Globus pallidus (tissue), 1 donor: ENCODE measurements at places on chromosomes 7 and 10.

DNA sequence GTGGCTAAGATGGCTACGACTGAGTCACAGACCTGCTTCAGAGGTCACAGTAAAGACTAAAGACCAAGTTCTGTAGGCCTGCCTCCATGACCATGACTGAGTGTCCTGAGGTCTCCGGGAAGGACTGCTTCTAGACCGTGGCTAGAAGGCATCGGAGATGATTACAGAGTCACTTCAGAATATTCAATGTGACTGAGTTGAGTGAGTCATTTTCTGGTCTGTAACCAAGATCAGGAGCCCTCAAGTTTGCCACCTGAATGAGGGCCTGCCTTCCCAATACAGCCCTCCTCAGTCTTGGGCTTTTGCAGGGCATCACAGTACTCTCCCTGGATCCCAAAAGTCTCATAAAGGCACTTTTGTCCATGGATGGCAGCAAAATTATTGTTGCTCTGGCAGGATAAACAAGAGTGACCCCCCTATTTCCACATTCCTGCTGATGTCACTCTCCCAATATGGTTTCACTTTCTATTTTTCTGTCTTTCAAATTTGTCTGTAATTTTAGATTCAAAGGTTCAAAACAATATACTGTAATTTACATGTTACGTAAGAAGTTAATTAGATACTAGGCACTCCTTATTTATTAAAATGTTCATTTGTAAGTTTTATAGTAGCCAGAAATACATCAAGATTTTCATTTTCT lies 47.7 kb upstream of the ZNF92 start:
- DNase-seq, result no peak

DNA sequence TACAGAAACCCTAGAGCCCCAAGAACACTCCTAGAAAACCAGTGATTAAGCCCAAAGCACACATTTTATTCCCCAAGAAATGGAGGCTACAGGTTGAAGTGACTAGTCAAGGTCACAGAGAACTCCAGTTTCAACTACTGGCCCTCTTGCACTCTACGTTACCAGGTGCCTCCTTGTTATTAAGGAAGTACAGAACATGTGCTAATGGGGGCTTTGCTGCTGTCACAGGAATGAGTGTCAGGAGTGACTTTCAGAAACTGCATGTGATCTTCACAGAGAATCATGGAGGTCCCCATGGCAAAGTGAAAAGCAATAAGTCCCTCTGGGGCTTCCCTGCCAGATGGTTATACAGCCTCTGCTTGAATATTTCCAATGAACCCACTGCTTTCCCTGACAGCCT lies 19.3 kb downstream of the JAZF1 start:
- no peak for DNase-seq

GRCh38 chr7:50730446-50731400 lies 52.0 kb downstream of the GRB10 start:
- DNase-seq, result peak; percentile 45

DNA sequence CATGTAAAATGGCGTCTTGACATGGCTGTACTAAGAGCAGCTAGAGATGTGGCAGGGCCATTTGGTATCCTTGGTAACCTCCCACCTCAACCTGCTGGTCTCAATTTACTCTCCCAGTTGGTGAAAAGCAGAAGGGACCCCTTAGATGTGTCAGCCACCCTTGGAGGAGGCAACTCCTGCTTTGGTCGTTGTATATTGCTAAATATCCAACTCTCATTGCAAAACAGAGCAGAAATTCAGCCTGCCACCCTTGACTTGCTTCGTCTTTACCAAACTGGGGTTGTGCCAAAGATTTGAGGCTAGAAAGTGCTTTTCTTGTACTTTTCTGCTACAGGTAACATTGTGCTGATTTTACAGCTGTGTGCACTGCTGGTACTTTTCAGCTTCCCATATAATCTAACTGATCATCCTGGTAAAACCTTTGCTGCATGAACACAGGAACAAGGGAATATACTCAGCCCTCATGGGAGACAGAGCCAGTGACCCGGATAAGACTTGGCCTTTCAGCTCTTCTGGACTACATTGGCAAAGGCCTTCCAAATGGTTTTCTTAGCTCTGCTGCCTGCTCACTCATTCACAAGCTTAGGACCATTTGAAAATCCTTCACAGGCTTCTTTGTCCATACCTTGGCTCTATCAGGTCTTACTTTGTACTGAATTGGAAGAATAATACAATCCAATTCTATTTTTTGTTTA lies 2.2 kb upstream of the VSTM4 start:
- no peak for DNase-seq

- DNase-seq, result no peak
Observed at GRCh38 chr10:113053091-113053490, 103.0 kb downstream of the TCF7L2 start.

- DNase-seq, result no peak
Observed at GRCh38 chr7:40848541-40849221, 713.9 kb downstream of the SUGCT start.

DNA sequence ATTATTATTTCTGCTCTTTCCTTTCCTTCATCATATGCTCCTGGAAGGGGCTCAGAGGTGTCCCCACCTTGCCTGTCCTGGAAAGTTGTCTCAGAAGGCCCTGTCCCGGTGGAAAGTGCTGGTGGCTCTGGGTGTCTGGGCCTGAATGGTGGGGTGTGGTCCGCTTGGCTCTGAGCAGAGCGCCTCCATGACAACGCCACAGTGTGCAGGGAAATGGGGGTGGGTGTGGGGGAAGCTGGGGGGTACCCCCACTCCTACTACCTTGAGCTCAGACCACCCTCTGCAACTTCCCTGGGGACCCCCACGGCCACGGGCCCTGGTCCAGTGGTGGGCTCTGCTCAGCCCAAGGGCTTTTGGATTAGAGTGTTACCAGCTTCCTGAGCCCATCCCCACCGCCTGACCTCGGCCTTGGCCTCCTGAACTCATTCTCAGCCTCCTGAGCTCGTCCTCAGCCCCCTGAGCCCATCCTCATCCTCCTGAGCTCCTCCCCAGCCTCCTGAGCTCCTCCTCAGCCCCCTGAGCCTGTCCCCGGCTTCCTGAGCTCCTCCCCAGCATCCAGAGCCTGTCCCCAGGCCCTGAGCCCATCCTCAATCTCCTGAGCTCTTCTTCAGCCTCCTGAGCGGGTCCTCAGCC lies 106.4 kb upstream of the FAM20C start:
- DNase-seq, result no peak

DNA sequence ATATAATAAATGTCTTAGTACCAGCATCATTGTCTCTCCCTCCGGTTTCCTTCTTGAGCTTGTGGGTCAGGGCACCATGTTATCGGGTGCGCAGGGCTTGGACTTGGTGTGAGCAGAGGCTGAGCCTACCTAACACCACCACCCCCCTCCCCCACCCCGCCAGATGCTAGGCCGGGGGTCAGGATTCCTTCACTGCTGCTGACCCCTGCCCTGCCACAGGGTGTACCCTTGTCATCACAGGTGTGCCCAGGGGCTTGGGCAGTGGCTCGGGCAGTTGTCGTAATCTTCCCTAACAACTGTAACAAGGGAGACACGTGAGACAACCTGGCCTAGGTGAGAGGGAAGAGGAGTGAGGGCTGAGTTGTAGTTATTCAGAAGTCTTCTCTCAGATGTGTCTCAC lies 12.6 kb upstream of the NFKB2 start:
- DNase-seq, result no peak

- no peak for DNase-seq
Observed at GRCh38 chr7:46385662-46386309, 464.7 kb upstream of the IGFBP3 start.

DNA sequence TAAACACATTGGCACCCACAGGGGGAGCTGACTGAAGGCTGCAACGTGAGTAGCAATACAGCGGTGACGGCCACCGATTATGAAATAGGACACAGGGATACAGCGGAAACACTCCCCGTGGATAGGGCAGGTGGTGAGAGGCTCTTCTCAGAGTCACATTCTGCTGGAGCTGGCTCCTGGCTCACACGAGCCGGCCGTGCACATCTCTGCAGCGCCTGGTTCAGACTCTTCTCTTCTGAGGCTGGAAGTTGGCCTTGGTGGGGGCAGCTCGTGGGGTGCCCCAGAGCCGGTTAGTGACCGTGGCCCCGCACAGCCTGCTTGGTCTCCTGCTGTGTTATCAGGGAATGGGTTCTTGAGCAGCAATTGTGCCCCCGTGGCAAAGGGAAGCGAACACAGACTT lies 61.3 kb upstream of the EN2 start:
- DNase-seq, result no peak

- no peak for DNase-seq
Observed at GRCh38 chr7:155204744-155205367, 92.8 kb upstream of the INSIG1 start.

DNA sequence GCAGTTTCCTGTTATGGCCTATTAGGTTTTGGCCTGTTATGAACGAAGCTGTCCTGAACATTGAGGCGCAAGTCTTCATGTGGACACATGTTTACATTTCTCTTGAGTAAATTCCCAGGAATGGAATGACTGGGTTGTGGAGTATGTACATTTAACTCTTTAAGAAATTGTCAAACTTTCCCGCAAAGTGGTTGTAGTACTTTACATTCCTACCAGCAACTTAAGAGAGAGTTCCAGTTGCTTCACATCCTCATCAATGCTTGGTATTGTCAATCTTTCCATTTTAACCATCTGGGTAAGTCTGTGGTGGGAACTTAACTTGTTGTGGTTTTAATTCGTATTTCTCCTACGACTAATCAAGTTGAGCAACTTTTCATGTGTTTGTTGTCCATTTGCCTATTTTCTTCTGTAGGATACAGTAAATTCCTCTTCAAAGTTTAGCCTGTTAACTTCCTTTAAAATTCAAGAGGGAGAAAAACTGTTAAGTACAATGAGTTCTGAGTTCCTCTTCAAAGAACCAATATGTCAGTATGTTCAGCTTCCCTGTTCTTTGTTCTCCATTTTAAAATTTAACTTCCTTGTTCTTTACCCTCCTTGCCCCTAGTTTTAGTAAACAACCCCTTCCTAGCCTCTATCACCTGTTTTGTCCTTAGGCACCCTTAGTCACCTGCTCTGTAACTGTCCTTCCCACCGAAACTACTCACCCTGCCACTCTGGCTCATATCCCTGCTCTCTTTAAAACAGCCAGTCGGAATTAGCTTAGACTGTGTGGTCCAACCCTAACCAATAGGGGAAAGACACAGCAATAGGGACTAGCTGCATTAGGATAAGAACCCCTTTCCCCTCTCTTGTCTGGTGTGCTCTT lies 74.0 kb downstream of the FAM241B start:
- DNase-seq, result no peak

DNA sequence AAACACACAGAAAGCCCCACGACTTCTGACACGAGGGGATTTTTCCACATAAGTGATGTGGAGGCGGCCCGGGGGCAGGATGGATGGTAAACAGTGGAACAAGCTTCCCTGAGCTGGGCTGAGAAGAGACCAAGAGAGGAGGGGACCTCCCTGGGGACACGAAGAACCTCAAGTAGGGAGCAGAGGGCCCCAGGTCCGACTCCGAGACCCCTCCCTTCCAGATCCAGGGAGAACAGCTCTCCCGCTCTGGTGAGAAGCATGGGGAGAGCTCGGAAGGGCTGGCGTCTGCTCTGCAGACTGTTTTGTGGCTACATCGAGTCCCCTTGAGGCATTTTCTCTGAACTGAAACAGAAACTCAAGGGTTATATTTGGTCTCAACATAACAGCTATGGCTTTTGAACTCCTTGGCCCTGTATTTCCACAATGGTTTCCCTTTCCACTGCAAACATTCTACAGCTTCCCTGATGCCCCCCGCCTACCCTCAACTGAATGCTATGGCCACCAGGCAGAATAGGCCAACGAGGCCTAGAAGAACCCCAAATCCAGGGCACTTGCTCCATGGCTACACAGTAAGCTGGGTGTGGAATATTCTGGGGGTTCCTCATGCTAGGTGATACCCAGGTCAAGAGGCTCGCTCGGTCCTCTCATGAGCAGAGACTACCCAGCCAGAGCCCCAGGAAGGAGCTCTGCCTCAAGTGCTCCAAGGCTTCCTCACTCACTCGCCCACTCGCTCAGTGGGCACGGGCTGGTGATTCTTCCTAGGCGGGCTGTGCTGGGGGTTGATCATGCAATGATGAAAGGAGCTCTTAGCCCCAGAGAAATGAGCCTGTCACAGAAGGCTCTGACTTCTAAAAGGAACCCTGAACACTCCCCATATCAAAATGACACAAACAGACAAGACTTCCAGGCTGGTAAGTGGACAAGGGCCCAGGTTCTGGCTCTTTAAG lies 47.5 kb downstream of the FAM53B start:
- no peak for DNase-seq

DNA sequence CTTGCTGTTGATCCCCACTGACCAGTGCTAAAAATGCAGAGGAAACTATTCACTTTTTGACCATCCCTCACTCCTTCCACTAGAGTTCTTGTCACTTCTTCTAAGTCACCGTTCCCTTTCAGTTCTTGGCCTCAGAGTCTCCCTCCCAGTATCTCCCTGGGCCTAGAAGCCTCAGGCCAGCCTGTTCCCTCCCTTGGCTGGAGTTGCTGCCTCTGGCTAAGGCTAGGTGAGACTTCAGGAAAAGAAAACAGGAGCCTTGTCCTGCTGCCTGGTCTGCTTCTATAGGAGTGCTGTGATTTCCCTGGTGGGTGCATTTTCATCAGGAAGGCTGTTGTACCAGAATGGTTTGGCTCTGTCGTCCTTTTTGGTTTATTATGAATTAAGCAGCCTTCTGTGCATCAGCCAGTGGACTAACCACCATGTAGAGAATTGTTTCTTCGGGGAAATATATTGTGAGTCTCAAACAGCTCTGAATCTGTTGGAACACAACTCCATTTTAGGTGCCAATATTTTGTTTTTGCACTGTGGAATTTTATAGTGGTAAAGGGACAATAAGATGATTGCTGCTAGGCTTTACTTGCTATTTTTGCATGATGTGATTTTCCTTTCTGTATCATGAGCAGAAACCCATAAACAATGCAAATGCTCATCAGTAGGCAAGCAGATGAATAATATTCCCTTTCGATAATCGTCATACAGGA lies 233.4 kb upstream of the FZD1 start:
- no peak for DNase-seq

- no peak for DNase-seq
Observed at GRCh38 chr7:1842321-1843221, 172.5 kb downstream of the ELFN1 start.

DNA sequence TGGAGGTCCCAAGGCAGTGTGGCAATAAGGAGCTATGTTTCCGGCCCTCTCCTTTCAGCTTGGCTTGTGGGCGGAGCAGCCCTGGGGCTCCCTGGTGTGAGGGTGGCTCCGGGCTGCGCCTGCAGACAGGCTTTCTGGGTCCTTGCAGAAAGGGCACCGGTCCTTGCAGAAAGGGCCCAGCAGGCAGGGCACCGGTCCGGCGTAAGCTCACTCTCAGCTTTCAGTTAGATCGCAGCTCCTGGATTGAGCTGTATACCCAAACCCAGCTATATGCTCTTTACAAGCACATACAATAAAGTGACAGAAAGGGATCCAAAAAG lies 293.8 kb upstream of the SHH start:
- DNase-seq, result no peak

DNA sequence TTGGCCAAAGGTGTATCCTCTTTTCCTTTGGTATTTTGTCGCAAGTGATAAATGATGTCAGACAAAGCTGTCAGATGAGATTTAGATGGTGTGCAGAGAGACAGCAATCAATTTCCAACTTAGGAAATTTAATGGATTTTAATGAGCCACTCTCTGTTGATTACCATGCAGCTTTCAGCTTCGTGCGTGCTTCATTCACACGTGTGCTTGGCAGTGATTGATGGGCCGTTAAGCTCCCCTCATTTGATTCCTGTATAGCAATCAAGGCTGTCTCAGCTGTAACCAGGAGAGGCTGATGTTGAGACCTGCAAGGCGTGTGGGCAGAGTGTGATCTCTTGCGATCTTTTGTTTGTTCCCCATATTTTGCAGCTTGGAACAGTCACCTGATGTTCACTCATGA lies 439.6 kb downstream of the CALN1 start:
- no peak for DNase-seq
